ENCODE measurements at places on chromosomes 16 and 17.
A peak's percentile ranks its signal among the peaks of the same experiment; 100 is the strongest.

DNA sequence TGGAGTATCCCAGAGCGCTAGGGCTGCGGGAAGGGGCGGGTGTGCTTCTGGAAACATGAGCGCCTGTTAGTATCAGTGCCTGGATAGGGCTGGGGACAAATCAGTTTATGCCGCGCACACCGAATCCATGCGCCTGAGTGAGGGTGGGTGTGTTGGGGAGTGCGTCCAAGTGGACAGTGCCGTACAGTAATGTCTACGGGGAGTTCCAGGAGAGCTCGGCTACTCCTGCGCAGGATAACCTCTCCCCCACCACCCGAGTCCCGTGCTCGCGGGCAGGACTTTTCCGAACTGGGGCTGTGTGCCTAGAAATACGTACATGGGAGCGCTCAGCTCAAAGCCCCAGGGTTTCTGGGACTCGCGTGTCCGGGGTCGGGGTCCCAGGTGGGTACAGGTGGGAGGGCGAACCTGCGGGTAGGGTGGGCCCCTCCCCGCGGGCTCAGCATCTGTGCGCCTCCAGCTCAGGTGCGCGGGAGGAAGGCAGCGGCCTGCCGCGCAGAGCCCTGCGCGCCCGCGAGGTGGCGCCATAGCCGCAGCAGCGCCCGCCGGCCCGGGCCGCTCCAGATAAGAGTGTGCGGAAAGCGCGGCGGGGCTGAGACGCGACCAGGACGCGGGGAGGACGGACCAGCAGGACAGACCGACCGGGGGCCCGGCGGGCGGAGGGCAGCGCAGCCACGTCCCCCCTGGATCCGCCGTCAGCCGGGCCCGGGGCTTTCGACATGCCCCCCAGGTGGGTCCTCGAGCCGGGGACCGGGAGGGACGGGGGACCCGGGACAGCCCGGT is at the start of gene HIC1:
HIC1 (plus strand) TSS at position 592 of the 780 bp plus-strand sequence. CDS start 1,588 bp downstream, outside the sequence.
- DNase-seq: peak; percentile 83

GRCh38 chr17:69815406-69815805 is 259.6 kb upstream of the KCNJ16 start:
- DNase-seq: no peak

DNA sequence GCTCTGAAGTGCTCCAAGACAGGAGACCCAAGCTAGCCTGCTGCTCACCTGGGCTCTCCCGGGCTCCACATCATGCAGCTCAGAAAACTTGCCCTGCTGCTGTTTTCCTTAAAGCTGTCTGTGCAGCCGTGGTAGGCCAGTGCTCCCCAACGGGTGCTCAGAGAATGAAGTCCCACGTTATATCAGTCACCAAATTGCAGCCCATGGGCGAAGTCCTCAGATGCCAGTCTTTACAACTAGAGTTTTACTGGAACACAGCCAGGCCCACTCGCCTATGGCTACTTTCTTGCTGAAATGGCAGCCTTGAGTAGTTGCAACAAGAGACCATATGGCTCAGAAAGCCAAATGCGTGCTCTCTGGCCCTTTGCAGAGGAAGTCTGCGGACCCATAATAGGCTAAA is 6.3 kb downstream of the CREBBP start:
- no peak for DNase-seq

- peak; percentile 83 for DNase-seq
These were observed 24.4 kb downstream of the ATP6V0D1 start for GRCh38 chr16:67456391-67457081.

DNA sequence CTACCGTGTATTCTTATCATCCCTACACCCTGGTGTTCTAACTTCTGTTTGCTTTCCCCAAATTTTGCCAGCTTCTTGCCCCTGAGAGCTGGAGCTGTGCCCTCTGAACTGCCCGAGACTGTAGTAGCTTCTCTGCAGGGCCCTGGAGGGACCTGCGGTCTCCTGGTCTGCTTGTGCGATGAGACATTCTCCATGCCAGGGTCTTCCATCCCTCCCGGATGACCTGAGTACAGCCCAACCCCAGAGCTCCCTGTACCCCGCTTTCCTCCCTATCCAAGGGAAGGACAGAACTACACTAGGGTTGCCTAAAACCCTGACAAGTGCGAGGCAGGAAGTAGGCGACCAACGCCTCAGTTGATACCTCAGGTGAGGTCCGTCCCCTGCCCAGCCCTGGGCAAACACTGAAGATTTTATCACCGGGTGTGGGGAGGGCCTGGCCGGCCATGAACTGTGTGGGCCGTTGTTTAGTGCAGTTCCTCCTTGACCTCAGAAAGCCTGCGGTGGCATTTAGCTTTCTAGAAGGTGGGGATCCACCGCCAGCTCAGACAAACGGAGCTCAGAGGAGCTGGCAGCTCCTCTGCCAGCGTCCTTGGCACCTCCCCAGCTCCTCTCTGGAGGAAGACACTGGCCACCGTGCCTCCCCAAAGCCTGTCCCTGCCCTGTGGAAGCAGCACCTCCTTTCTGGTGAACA is 13.7 kb downstream of the CANT1 start:
- peak; percentile 81 for DNase-seq

DNA sequence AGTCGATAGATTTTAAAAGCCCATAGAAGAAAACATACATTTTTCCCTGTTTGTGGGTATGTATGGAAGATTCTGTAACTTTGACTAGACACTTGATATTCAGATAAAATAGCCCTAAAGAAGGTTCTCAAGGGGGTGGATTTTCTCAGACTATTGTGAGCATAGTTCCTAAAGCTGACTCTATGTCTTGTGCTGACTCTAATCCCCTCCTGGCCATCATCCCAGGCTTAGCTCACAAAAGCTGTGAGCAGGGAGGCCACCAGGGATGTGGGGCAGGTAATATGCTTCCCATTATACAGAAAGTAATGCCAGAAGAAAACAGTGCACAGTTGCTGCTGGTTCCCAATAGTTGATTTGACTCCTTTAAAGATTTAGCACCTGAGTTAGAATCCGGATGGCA is 32.0 kb downstream of the CDH13 start:
- no peak for DNase-seq

- DNase-seq: no peak
These were observed 115.3 kb downstream of the CEP112 start for GRCh38 chr17:66076546-66077190.

DNA sequence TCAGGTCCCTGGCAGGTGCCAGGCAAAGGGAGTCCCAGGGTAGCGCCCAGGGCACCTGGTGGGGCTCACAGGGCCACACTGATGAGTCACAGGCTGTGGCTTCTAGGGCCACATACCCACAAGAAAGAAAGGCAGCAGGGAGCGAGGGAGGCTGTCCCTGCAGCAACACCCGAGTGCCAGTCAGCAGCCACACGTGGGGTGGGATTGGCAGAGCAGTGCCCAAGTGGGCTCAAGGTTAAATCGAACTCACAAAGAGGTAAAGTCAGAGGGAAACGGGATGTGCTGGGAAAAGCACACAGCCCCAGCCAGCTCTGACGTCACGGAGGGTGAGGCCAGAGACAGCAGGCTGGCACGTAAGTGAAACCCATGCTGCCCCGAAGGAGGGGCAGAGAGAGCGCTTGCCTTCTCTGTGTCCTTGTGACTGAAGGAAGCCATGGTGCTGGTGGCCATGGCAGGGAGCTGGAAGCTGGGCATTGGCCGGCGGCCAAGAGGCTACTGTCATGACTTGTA is 33.8 kb downstream of the FA2H start:
- peak; percentile 97 for DNase-seq

DNA sequence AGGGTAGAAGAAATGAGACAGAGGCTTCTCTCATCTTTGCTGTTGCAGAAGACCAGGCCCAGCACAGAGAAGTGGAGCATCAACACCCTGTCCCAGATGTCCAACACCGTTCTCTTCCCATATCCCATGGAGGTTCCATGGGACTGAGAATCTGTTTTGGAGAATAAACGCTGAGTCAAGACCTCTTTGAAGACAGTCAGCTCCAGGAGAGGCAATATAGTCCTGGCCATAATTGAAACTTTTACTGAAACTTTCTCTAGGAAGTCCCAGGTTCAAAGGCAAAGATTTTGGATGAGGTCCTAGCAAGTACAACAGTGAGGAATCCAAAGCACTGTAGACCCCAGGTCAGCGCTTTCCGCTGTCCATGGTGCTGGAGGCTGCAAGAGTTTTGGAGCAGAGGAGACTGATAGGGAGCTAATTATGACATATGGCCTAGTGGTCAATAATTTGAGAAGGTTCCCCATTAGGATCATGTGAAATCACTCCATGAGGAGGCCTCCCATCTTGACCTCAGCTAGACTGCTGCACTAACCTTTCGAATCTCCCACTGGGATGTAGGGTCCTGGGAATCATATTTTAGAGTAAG is 36.0 kb downstream of the OSBPL7 start:
- DNase-seq: no peak

Measured in adrenal gland (tissue), 19 donors.